GM12878 (cell line): ENCODE measurements at places on chromosomes 6 and 20.

DNA sequence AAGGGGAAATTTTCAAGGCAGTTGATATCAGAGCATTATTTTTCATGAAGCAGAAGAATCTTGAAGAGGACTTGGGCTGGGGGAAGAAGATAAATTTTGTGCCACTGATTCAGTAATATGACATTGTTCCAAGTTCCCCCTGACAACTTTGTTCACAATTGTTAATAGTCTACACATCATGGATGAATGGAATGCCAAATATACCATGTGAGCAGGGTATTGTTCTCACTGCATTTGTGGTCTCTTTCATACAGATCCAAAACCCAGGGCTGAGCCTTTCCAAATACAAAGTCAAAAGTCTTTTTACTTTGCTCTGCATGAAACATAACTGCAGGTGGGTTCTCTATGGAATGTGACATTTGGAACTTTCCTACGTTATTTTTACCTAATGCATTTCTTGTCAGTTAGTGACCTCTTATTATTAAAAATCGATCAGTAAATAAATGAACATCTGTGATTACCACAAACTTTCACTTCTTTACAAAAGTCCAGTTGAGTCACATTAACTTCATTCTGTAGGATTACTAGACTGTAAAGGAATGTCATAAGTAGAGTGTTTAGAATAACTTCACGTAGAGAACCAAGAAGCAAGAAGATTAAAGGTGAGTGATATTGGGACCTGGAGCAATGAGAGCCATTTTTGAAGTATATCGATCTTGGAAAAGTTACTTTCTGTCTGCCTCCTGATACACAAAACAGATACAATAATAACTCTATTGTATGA is 100.9 kb downstream of the RCAN2 start:
- no peak overlapping the region for H3K4me3 ChIP-seq
- DNase-seq = no peak
- H3K36me3 ChIP-seq = no peaks in the 10 kb centered on the region
- no peak overlapping the region for H3K27ac ChIP-seq
- no peaks in the 10 kb centered on the region; the same call in 1 of the 2 replicates for H3K27me3 ChIP-seq
- no peaks in the 10 kb centered on the region for H3K4me1 ChIP-seq

- peak overlapping the region; percentile 96 for H3K4me3 ChIP-seq
- H3K36me3 ChIP-seq = peaks cover 8% of the 10 kb centered on the region
- no peaks in the 10 kb centered on the region for H3K27me3 ChIP-seq
- no peak for DNase-seq
- peak overlapping the region; percentile 96 for H3K27ac ChIP-seq
Observed at GRCh38 chr6:32845384-32845884, 1.6 kb upstream of the PSMB8 start.

- H3K4me3 ChIP-seq = no peak overlapping the region
- DNase-seq = no peak
- H3K27ac ChIP-seq = no peak overlapping the region
- H3K4me1 ChIP-seq = no peaks in the 10 kb centered on the region
Observed at GRCh38 chr20:40009542-40009941, 679.5 kb downstream of the MAFB start.

DNA sequence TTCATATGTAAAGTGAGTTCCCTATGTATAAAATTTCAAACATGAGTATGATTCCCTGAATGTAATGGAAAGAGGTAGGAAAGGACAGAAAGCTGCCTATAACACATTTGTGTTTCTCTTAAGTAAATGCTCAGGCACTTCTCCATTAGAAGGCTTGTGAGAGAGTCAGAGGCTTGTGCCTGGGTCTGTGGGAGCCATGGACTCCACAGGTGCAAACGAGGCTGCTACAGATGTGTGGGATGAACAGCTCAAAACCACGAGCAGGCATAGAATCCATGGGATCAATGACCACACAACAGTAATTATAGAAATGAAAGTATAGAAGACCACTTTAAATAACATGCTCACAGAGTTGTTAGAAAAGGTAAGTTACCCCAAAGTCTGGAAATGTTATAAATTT is 134.4 kb downstream of the ARID1B start:
- H3K4me3 ChIP-seq = no peak overlapping the region
- H3K27ac ChIP-seq = no peak overlapping the region

DNA sequence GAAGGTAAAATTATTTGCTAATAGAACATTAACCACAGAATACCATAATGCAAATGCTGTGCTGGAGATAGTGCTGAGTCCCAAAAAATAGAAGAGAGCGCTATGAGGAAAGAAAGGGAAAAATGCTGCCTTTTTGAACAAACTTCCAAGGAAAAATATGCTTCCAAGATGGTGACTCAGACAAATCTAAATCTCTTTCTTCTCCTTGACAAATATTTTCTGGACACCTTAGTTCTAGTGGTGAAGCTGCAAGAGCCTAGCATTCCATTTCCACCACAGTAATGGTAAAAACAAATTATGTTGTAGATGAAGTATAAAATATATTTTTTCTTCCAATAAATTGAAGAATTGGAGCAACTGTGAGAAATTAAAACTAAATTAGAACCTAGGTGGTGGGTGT is 155.6 kb upstream of the TBX18 start:
- no peak for DNase-seq
- H3K36me3 ChIP-seq = no peaks in the 10 kb centered on the region
- H3K27me3 ChIP-seq = no peaks in the 10 kb centered on the region
